ENCODE measurements at places on chromosomes 3 and 15. TPM values are rescaled to one million over a fixed set of nuclear protein-coding genes. Genes with fewer than 3 reads are reported as not detected.

Gene CACNA2D2
- 0.56 TPM for total RNA-seq

Gene CCDC13
- 0.41 TPM for total RNA-seq

Gene RBP2
- total RNA-seq = not detected

Gene THUMPD3
- total RNA-seq = 46.1 TPM

Measured in activated CD8-positive, alpha-beta memory T cell treated with anti-CD3 and anti-CD28 coated beads, Interleukin-2, amount 10 ng/mL, durations not matched to agents 7 days and 5 days (primary cell).